ENCODE measurements at places on chromosomes 1 and 21.

DNA sequence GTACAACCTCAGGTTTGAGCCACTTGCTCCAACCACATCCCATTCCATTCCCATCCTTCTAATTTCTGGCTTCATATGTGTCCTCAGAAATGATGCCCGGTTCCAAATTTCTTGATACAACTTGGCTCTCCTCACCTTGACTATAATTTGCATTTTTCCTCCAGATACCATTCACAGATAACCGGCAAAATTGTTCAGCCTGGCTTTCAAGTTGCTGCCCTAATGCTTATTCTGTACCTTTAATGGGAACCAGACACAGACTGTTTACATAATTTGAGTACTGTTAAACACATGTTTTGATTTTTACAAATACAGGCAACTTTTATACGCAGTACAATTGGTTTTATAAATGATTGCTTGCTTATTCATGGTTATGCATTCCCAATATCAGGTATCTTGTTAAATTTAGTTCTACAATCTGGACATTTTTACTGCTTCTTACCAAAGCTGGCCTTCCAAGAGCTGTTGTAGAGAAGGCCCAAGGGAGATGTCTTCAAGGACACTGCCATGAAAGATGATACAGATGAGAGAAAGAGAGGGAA, 649.5 kb upstream of the CAMK1G start:
- no peak for DNase-seq

DNA sequence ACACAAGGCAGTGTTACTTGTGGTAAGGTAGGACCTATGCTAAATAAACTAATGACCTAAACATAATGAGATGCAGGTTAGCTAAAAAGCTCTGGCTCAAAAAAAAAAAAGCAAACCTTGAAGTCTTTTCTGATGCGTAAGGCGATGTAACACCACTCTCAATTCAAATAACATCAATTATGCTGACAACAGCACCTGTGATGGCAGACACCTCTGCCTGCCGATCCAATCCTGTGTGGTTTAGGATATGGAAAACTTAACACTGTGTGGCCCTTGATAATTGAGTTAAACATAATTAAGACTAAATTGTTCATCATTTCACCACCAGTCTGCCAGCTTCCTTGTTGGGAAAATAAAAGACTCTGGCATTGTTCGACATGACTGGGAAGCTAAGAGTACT, 9.1 kb downstream of the RPAP2 start:
- DNase-seq: no peak

GRCh38 chr1:87263281-87263680, 65.4 kb upstream of the LMO4 start:
- no peak for DNase-seq

GRCh38 chr1:34144766-34145165, 20.3 kb downstream of the CSMD2 start:
- no peak for DNase-seq

- no peak for DNase-seq
Measured at GRCh38 chr1:183019139-183019740, 4.0 kb upstream of the LAMC1 start.

DNA sequence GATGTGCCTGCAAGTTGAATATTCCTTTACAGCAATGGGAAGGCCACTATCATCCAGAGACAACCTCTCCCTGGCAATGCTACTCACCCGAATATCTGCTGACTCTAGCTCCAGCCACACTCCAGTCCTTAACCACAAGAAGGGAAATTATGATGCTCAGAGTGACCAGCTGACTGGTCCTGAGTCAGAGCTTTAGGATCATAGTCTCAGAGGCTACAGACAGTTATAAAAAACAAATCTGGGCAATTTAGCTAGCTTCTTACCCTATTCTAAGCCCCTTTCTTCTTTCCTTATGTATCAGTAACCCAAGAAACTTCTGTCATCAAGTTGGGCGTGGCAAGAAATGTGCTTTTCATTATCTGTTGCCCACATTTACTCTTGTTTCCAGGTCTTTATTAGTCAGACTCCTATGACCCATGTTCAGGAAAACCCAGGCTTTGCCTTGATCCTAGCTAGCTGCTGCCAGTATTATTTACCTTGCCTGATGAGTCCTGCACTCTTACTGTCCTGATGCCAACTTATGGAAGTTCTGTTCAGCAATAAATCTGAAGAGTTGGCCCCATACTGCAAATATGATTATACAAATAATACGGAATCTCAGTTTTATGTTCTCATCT, 207.0 kb downstream of the TTLL7 start:
- no peak for DNase-seq

DNA sequence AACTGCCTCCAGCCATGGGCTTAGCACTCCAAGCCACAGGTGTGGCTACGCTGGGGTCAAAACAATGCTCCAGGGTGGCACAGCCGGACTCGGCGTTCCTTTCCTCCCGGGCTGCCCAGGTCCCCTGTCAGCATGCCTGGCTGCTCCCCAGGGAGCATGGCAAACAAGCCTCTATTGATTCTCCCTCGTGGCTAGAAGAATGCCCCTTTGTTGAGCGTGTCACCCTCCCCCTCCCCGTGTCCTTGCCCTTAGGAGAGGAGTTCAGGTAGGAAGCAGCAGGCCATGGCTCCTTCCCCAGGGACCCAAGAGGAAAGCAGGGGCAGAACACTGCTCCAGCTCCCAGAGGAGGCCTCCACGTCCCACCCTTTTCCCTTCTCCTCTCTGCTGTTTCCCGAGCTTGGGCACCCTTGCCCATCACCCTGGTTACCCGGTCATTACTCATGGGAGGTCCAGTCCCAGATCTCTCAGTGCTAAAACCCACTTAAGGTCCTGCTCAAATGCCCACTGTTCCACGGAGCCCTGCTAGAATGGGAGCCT, 57.4 kb upstream of the CITED4 start:
- no peak for DNase-seq

DNA sequence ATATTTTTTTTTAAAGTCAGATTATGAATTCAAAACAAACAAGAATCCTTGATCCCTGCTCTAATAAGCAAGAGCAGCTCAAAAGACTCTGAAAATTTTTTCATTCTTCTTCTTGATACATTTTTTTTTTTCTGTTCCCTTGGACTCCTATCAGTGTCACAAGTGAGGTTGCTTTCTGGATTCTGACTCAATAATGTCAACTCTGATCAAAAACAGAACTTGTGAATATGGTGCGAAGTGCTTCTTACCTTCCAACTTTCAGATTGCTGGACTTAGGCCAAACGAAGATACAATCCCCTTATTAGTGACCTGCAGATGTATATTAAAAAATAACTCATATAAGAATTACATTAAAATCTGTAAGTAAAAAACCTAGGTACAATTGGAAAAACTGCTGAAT, 136.1 kb downstream of the GPATCH2 start:
- no peak for DNase-seq

DNA sequence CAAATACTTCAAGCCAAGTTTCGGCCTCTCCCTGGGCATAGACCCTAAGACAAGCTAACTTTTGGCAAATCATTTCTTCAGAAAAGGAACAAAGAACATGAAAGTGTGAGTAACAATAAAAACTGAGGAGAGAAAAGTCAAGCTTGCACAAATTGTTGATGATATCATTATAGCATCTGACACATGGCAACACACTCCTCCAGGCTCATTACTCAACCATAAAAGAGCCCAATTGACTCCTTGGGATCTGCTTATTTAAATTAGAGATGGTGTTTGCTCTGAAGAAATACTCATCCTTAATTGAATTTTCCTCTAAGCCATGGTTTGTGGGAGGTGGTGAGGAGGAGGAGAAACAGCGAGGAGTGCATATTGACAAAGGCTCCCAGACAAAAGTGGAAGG, 54.5 kb downstream of the TNFSF4 start:
- no peak for DNase-seq

DNA sequence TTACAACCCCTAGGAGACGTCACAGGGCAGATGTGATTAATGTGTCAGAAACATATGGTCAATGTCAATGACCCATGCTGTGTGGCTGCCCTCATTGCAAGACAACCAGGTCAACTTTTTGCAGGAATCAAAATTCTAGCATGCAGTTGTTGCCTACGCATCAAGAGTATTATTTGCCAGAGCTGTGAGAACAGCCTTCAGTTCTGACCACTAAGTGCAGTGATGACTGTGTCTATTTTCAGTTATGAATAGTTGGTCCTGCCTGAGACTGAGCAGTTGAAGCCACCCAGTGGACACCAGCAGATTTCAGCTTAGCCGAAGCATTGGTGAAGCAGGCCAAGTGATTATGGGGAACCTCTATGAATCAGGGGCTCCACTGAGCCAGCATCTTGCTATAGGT, 47.3 kb downstream of the LYPLAL1 start:
- DNase-seq: no peak

DNA sequence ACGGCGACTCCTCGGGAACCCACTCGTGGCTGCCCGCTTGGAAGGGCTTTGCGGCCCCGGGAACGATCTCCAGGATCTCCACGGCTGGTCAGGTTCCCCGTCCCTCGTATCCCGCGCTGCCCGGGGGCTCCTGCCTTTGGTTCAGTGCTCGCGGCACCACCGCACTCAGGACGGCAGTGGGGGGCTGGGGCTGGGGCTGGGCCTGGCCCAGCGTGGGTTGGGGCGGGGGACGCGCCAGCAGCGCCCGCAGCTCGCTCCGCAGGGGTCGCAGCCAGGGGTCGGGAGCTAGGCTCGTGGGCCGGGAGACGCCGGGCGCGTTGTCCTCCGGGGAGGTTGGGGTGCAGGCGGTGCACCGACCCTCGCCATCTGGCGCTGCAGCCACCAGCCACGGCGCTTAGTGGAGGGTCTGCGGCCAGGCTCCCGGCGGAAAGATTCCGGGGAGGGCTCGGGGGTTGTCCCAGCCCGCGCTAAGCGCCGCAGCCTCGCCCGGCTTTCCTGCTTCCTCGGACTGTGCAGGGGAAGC, 8.9 kb downstream of the SIM2 start:
- no peak for DNase-seq

DNA sequence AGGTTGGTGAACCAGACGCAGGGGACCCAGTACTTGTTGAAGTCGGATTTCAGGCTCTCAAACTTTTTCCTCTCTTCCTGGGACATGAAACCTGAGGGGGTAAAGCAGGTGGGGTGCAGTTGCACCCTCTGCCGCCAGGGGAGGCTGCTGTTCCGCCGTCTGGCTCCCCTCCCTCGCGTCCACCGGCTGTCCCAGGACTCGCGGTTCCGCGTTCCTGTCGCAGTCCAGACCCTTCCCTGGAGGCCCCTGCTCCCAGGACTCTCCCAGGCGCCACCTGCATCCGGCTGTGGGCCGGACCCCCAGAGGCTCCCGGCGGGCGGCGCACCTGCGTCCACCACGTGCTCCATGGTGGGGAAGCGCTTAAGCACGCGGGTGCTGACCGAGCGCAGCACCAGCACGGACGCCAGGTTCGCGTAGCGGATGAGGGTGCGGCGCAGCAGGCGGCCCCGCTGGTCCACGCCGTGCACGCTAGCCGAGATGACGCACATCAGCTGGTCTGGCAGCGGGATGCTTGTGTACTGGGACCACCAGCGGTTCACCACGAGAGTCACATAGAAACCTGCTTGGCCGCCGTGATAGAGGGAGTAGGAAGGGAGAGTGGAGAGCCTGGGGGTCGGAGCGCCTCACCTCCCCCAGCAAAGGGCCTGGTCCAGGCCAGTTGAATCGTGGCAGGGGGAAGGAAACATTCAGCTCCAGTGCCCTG, 1.7 kb downstream of the BEST4 start:
- DNase-seq: peak; percentile 79

GRCh38 chr1:88149686-88150085, 534.4 kb upstream of the PKN2 start:
- DNase-seq: no peak

GRCh38 chr1:106912131-106912530, 144.3 kb upstream of the PRMT6 start:
- no peak for DNase-seq

All from NAMALWA (cell line).